ENCODE measurements at places on chromosomes 6 and 20.

DNA sequence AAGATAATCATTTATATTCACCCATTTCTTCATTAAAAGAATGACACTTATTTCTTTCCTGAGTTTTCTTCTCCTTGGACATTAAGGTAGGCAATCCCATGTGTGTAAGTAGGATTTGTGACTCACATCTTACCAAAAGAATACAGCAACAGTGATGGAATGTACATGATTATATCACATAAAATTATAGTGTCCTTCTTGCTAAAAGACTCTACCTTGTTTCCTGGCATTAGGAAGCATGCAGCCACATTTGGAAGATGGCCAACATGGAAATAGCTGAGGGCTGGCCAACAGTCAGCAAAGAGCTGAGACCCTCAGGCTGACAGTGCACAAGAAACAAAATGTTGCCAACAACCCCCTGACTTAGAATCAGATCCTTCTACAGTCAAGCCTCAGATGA lies 327.9 kb upstream of the MARCKS start:
- no peak for DNase-seq

DNA sequence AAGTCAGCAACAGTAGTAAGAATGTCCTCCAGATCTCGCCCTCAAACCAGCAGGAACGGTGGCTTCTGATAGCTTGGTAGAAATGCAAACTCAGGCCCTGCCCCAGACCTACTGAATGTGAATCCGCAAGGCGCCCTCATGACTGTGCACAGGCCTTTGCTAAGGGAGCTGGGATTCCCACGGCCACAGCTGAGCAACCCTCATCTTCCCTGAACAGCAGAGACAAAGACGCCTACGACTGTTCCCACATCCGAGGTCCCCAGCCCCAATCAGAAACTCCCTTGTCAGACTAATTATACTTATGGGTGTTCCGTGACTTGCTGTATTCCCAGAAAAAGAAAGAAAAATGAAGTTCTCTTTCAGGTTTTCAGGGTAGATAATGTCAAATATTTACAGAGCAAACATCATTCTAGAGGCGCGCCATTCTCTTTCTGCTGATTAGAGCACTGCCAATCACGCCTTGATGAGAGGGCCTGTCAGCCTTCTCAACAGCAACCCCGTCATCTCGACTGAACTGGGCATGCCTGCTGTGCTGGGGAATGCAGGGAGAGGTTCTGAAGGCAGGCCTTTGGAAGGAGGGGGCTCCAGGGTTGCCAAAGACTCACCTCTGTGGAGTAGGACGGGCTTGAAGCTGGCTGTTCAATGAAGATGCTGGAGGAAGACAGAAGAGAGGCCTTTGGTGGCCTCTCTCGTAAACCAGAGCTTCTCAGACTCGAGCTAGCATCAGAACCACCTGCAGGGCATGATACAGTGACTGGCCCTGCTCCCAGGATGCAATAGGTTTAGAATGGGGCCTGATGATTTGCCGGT lies 79.9 kb downstream of the ZNF217 start:
- DNase-seq: no peak

DNA sequence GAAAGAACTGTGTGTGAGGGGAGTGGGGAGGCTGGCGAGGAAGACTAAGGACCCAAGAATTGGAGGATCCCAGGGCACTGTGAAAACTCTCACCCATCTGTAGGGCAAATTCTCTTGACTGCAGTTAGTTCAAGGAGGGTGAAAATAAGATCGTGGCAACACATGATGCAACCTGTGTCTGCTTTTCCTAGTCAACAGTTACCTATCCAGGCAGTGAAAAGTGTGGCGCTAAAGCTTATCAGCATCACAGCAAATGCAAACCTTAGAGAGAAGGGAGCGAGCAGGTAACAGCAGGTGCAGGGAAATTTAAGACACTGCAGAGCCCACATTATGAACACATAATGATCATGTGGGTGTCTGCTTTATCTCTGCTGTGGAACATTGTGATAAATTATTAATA lies 97.7 kb upstream of the SGK1 start:
- DNase-seq: no peak

DNA sequence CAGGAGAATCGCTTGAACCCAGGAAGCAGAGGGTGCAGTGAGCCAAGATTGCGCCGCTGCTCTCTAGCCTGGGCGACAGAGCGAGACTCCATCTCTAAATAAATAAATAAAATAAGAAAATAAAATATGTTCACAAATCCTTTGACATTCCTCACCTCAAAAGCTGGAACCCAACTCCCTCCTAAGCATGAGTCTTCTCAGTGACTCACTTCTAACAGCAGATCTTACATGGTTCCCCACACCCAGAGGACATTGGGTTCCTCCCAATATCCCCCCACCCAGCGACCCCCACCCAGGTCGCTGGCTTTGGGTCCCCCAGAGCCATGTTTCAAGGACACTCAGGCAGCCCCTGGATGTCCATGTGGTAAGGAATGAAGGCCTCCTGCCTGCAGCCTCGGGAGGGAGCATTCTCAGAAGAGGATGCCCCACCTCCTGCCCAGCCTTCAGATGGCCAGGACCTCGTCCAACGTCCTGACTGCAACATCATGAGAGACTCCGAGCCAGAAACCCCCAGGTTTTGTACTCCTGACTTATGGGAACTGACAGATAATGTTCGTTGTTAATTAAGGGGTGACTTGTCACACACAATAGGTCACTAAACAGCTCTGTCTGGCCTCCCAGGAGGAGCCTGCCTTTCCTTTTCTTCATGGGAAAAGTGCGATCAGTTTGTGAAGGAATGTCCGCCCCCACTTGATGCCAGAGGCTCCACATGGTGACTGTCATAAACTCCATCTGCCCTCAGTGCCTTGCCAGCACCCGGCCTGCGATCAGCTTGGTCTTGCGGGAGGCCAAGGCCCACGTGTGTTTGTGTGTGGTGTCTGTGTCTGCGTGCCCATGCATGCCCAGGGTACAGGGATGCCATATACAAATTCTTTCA lies 10.1 kb upstream of the GMEB2 start:
- no peak for DNase-seq

DNA sequence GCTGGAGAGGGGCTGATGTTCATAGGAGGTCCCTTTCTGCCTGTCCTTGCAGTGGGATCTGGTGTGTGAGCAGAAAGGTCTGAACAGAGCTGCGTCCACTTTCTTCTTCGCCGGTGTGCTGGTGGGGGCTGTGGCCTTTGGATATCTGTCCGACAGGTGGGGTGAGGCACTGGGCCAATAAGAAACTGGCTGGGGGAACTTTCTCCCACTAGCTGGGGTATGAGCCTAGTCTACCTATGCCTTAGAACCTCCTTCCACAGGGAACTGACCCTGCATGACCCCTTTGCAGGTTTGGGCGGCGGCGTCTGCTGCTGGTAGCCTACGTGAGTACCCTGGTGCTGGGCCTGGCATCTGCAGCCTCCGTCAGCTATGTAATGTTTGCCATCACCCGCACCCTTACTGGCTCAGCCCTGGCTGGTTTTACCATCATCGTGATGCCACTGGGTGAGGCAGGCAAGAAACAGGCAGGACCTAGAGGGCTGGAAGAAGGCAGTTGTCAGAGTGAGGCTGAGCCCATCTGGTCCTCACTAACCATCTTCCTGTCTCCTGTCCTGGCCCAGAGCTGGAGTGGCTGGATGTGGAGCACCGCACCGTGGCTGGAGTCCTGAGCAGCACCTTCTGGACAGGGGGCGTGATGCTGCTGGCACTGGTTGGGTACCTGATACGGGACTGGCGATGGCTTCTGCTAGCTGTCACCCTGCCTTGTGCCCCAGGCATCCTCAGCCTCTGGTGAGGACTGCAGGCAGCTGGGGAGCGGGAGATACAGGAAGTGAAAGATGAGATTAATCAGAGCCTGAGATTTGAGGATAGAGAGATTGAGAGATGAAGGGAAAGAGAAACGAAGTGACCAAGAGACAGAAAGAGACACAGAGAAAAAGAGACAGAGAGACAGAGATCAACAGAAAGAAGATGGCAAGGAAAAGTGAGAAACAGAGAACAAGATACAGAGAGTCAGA lies 1.6 kb downstream of the SLC22A7 start:
- DNase-seq: no peak

DNA sequence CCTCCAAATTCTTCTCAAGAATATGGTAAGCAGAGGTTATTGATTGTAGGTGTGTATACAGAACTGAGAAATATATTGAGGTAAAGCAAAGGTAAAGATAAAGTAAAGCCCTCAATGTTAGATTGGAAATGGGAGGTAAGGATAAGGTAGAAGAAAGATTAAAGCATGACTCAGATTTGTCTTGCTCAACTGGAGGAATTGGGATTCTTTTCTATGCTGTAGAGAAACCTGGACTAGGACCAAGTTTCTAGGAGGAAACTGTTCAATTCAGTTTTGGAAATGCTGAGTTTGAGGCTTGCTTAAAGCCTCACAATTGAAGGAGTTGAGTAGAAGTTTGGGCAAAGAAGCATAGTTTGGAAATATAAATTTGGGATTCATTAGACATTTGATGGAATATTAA lies 634.0 kb upstream of the PTCHD4 start:
- DNase-seq: no peak

GRCh38 chr20:32301719-32302506 lies 24.5 kb downstream of the KIF3B start:
- DNase-seq: no peak

DNA sequence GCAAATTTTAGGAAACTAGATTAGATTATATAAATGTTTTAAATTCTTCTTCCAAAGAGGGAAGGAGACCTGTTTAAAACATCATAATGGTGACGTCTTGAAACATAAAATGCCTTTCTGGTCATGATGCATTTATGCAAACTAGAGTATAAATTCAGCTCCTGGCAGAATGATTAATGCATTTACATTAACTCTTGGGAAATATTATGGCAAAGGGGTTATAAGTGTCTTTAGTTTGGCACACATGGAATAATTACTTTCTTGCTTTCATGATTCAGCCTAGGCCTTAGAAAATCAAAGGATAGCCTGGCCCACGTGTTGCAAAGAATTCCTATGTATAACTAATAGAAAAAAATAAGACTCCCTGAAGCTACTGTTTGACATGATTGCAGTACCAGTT lies 639.2 kb downstream of the RFPL4B start:
- DNase-seq: no peak

DNA sequence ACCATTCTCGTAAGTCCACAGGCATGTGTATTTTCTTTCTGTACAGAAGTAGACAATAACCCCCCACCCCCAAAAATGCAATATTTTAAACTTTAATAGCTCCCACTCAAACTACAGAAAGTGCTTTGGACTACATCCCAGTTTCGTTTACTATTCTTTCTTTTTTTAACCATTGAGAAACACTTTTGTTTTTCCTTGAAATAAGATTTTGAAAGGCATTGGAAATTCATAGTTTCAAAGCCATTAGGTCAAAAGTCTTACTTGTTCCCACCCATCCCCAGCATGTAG lies 140.0 kb downstream of the KIF16B start:
- DNase-seq: no peak

GRCh38 chr6:15627821-15628220 lies 35.0 kb downstream of the DTNBP1 start:
- DNase-seq: no peak
